H4 (cell line): ENCODE measurements at places on chromosomes 3 and 15.

GRCh38 chr3:63042833-63043232 is 167.6 kb upstream of the CADPS start:
- no peak for DNase-seq

DNA sequence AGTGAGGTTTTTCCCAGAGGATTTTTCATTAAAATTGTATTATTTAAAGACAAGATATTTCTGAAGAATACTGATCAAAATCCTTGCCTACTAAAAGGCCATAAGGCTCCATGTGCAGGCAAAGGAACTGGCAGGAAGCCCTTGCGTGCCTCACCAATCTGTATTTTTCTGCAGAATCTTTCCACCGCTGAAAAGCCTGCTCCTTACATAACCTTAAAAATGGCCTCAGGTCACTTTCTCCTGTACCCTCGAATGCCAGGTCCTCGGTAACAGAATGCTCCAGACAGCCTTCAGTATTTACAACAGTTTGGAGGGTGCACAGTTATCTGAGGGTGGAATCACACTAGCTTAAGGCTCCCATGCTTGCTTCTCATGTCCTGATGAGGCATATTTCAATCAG is 3.2 kb downstream of the MORC1 start:
- no peak for DNase-seq

- no peak for DNase-seq
Observed at GRCh38 chr3:126194713-126195305, 14.4 kb upstream of the ALDH1L1 start.

DNA sequence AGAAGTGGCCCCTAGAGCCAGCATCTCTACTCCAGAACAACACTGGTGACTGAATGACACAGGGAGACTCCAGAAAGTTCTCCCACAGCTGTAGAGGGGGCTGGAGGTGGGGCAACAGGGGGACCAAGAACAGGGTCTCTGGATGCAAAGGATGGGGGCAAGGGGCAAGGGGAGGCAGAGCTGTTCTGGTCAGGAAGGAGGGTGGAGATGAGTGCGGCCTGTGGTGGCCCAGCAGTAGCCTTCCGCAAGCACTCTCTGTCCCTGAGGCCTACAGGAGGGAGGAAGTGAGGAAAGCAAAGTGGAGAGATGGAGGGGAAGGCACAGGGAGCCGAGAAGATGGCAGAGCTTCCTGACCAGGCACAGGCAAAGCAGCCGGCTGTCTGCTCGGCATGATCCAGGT is 56.5 kb downstream of the HOMER2 start:
- no peak for DNase-seq

DNA sequence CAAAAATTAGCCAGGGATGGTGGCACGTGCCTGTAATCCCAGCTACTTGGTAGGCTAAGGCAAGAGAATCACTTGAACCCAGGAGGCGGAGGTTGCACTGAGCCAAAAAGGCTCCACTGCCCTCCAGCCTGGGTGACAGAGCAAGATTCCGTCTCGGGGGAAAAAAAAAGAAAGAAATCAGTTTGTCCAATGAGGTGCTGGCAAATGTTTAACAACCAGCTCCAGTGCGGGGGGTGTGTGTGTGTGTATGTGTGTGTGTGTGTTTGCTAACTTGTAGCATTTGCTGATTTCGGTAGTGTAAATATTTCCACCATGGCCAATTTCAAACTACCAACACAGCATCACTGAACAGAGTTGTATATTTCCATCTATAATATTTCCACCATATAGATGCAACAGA is 23.8 kb upstream of the IDH2 start:
- DNase-seq: no peak

DNA sequence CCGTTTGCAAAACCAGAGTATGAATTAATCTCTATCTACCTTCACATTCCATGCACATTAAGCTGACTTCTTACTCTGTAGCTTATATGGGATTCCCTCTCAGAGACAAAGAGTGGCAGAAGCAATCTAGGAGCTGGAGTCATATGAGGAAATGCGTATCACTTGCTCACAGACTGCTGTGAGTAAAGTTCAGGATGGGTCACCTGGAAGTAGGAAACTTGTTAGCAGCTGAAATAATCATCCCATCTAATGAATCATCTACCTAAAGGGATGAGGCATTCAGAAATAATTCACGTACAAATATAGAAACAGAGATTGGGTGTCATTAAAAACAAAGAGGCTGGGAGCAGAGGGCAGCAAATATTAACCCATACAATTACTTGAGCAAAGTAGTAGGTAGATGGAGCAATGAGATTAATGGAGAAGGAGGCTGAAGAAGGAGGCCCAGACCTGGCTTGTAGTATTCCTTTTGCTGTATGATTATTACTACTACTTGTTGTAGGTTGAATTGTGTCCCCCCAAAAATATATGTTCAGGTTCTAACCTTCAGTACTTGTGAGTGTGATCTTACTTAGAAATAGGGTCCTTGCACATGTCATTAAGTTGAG is 866.3 kb downstream of the ROBO2 start:
- no peak for DNase-seq

GRCh38 chr3:143726727-143727126 is 121.5 kb downstream of the SLC9A9 start:
- DNase-seq: no peak

DNA sequence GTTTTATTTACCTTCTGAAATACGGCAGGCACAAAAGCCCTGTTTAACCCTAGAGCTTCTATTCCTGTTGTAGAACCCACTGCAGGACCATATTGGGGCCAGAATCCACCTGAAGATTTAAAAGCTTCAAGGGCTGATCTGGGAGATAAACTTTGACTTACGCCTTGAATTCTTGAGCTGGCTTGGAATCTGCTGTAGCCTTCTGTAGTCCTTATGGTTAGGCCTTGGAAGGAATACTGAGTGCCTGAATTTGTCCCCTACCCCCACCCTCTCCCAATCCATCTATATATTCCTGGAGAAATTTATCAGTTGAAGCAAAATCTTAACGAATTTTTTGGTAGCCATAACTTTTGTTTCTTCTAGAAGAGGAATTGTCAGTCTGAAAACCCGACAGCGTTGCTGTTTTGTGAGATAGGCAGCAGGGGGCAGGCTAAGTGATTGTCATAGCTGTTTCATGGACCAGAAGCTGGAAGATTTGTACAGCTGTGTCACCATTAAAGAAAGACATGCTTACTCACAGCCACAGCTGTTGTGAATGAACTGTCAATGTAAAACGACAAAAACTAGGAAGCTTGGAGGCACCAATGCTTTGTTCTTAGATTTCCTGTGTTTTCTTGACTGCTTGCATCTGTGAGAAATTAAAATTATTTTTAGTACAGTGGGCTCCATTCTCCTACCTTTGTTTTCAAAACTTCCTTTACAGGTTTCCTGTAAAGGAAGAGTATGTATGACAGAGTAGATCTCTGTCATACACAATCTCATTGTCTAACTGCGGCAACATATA is 12.8 kb downstream of the LXN start:
- DNase-seq: peak; percentile 83

DNA sequence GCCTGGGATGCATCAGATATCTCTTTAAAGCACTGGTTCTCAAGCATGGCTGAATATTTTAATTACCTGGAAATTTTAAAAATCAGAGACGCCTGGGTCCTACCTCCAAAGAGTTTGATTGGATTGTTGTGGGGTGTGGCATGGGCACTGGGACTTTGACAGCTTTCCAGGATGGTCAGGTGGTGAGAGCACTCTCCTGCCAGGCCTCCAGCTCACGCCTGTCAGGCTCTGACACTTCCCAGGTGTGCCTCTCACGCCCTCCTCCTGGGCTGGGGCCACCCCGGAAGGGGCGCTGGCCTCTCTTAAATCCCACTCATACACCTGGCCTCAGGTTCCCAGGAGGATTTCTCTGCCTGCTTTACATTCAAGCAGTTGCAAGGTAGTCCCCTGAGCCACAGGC is 48.5 kb downstream of the AMOTL2 start:
- DNase-seq: no peak
